Activated naive CD8-positive, alpha-beta T cell treated with anti-CD3 and anti-CD28 coated beads for 36 hours (primary cell): ENCODE measurements at places on chromosomes 2 and 18. TPM values are rescaled to one million over a fixed set of nuclear protein-coding genes. Genes with fewer than 3 reads are reported as not detected.

Gene LYG1
- 0.30 TPM for total RNA-seq

DNA sequence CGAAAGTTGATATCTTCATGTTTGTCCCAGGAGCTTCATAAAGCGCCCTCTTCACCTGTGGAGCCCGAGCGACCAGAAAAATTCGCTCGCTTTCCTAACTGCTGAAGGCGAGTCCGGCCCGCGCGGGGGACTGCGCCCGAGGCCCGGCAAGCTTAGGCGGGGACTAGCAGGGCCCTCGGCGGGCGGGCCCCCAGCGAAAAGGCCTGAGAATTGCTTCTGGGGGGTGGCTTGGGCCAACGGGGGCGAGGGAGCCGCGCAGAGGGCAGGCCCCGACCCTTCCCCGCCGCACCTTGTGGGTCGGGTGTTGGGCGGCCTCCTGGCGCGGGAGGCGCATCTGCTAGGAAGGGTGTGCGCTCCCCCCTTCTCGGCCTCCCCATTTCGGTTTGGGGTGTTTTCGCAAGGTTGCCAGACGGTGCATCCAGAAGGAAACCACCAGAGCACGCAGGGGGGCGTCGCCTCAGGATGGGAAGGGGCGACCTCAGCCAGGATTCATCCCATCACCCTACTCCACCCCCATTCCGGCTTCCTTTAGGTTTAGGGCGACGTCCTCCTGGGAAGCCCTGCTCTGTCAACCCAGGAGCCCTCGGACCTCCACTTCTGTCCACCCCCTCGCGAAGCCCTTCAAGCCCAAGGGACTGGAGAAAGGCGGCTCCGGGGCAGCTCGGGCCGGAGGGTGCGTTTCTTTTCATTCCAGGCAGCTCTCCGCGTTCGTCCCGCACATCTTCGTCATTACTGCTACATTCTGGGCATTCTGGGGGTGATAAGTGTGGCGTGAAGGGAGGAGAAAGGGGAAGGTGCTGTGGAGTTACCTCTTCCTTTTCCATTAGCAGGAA is 9.1 kb downstream of the SP9 start:
- H3K27me3 ChIP-seq = peaks cover 60% of the 10 kb centered on the region
- H3K4me1 ChIP-seq = peaks cover 30% of the 10 kb centered on the region
- H3K36me3 ChIP-seq = peaks cover 8% of the 10 kb centered on the region
- H3K4me3 ChIP-seq = peak overlapping the region; percentile 29
- H3K27ac ChIP-seq = no peak overlapping the region

DNA sequence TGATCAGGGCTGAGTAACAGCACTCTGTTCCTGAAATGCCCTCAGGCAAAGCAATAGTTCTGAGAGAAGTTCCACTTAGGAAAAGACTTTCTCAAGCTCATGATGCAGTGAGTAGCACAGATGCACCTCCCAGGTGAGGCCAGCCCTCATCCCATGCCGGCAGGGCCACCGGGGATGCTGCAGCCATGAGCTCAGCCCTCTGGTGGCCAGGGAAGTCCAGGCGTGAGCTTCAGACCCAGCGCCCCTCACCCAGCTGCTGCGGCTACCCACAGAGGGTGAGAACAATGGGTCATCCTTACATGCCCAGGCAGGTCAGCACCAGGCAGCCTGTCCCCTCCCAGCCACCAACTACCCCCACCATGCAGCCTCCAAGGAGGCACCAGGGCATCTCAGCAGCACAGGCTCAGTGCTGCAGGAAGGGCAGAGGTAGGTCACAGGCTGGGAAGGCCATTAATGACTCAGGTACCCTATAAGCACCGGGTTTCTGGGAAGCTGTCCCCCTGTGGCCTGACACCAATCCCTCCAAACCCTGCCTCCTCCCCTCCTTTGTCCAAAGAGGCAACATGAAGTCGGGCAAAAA is 50.6 kb downstream of the TTC32 start:
- peaks cover 6% of the 10 kb centered on the region for H3K27me3 ChIP-seq
- H3K4me1 ChIP-seq = no peaks in the 10 kb centered on the region
- no peaks in the 10 kb centered on the region for H3K36me3 ChIP-seq
- H3K27ac ChIP-seq = no peak overlapping the region

GRCh38 chr18:58536534-58537271 is 92.2 kb downstream of the ALPK2 start:
- H3K27me3 ChIP-seq = no peaks in the 10 kb centered on the region
- no peak overlapping the region for H3K27ac ChIP-seq
- DNase-seq = no peak

Gene CCDC141
- total RNA-seq = 5.6 TPM

GRCh38 chr2:75047189-75047991 is 88.9 kb downstream of the POLE4 start:
- H3K27me3 ChIP-seq = no peaks in the 10 kb centered on the region
- no peaks in the 10 kb centered on the region for H3K36me3 ChIP-seq
- DNase-seq = no peak

Gene ASTL
- 23.3 TPM for total RNA-seq

Gene NGEF
- total RNA-seq = not detected
